ENCODE measurements at places on chromosomes 2 and 18. TPM values are rescaled to one million over a fixed set of nuclear protein-coding genes. Genes with fewer than 3 reads are reported as not detected.
A peak's percentile ranks its signal among the peaks of the same experiment; 100 is the strongest.

The SERPINB2 gene
- total RNA-seq = not detected

The UNC80 gene
- total RNA-seq = 0.19 TPM

GRCh38 chr2:218485986-218486667 lies 67.2 kb downstream of the VIL1 start:
- DNase-seq = peak; percentile 45

DNA sequence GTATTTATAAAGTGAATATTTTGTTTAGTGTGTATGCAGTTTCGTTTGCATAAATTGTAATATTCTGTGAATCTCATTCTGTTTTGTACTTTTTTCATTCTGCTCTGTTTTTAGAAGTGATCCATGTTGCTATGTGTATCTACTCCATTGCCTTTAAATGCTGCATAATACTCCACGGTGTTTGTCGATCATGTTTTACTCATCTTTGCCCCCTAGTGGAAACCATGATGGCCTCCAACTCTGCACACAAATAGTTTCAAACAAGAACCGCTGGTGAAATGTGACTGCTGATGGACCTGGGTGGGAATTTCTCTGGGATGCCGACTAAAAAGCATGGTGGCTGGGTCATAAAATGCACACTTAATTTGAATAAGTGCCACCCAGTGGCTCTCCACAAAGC lies 32.0 kb upstream of the SKOR2 start:
- no peak for DNase-seq

GRCh38 chr2:151729415-151729811 lies 4.9 kb downstream of the NEB start:
- DNase-seq = no peak

Data from right lobe of liver (tissue), 6 donors.